Activated naive CD4-positive, alpha-beta T cell (primary cell): ENCODE measurements at places on chromosomes 1 and 21.

- DNase-seq: no peak
Measured at GRCh38 chr1:224058303-224058702, 55.6 kb upstream of the FBXO28 start.

DNA sequence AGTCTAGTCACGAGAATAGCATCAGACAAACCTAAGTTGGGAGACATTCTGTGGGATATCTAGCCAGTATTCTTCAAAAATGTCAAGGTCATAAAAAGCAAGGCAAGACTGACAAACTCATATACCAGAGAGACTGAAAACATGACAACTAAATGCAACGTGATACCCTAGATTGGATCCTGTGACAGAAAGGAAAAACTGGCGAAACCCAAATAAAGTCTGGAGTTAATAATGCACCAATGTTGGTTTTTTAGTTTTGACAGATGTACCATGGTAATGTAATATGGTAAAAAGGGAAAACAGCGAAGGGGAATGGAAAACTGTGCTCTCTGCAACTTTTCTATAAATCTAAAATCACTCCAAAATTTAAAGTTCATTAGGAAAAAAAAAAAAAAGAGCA lies 64.5 kb downstream of the EPS15 start:
- no peak for DNase-seq

DNA sequence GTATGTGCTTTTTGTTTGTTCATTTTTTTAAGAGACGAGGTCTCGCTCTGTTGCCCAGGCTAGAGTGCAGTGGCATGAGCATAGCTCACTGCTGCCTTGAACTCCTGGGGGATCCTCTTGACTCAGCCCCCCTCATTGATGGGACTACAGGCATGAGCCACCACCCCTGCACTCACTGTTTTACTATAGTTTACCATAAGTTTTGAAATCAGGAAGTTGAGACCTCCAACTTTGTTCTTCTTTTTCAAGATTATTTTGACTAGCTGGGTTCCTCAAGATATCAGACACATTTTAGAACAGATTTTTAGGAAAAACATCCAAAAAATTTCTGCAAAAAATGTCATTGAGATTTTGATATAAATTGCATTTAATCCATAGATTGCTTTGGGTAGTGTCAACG lies 120.4 kb upstream of the FGGY start:
- DNase-seq: no peak

GRCh38 chr1:43705982-43706597 lies 1.2 kb upstream of the ST3GAL3 start:
- no peak for DNase-seq

GRCh38 chr1:244339073-244339692 lies 112.5 kb downstream of the ADSS2 start:
- no peak for DNase-seq

DNA sequence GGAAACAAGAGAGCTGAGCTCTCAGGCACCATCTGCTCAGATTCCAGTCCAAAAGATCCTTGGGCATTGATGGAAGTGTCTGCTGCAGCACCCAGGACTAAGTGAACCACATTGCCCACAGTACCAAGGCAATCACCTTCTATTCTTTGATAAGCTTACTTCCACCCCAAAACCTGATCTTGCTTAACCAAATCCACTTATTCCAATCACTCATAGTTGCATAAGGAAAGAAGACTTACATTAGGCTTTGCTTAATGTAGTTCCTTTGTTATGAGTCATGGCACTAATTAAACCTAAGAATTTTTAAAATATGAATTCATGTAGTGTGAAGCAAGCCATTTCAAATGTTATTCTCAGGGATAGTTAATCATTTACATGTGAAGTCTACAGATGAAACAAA lies 84.5 kb downstream of the UCHL5 start:
- DNase-seq: no peak

DNA sequence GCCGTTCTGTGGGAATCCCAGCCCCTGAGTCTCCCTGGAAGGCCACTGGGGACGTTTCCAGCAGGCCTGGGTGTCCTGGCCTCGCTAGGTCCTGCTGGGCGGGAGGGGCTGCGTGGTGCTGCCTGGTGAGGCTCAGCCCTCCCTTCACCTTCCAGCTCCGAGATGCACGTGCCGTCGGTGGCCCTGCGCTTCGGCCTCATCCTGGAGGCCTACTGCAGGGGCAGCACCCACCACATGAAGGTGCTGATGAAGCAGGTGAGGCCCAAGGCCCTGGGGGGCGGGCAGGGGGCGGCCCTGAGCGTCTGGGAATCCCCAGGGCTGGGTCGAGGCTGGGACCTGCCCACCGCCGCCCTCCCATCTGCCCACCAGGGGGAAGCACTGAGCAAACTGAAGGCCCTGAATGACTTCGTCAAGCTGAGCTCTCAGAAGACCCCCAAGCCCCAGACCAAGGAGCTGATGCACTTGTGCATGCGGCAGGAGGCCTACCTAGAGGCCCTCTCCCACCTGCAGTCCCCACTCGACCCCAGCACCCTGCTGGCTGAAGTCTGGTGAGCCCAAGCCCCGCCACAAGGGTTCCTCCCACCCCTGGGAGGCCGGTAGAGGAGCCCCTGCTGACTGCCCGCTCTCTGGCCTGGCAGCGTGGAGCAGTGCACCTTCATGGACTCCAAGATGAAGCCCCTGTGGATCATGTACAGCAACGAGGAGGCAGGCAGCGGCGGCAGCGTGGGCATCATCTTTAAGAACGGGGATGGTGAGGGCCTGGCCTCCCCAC lies 70.3 kb downstream of the PIK3CD start:
- DNase-seq: peak; percentile 66

DNA sequence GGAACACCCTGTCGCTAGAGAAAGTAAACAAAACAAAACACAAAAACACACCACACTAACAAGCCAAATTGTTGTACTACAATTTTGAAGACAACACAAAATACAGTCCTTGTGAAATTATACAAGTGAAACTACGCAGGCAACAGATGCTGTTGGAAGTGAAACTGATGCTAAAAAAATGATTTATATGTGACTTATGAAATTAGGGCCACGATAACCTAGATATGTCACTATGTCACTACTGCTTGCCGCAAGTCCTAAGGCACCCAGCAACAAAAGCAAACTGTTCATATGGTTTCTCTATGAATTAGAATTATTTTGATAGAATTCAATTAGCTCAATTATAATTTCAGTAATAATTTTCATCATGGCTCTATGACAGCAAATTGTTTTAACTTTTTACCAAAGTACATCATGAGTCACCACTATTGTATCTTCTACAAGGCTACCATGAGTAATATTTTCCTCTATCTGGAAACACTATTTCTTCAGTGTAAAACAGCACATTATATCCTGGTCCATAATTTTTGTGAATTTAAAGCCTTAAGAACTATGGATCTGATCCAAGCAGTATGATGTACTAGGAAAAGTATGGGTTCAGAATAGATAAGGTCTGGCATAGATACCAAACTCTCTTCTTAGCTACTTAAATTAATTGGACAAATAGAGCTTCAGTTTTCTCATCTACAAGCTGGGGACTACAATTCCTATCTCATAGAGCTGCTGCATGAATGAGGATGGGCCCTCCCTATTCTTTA lies 216.3 kb downstream of the COL11A1 start:
- no peak for DNase-seq

GRCh38 chr1:33872683-33873082 lies 8.8 kb downstream of the HMGB4 start:
- DNase-seq: no peak

- DNase-seq: no peak
Measured at GRCh38 chr1:32332290-32333079, 3.5 kb downstream of the MARCKSL1 start.

GRCh38 chr1:7218210-7218832 lies 433.1 kb downstream of the CAMTA1 start:
- no peak for DNase-seq

DNA sequence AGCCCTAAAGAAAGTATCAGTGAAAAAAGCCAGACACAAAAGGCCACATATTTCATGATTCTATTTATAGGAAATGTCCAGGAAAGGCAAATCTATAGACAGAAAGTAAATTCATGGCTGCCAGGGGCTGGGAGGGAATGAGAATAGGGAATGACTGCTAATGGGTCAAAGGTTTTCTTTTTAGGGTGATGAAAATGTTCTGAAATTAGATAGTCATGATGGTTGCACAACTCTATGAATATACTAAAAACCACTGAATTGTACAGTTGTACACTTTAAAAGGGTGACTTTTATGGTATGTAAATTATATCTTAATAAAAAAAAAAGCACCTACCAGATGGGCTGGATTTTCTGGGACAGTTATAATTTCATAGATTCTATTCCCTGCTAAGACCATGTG lies 114.8 kb downstream of the CNIH3 start:
- no peak for DNase-seq

DNA sequence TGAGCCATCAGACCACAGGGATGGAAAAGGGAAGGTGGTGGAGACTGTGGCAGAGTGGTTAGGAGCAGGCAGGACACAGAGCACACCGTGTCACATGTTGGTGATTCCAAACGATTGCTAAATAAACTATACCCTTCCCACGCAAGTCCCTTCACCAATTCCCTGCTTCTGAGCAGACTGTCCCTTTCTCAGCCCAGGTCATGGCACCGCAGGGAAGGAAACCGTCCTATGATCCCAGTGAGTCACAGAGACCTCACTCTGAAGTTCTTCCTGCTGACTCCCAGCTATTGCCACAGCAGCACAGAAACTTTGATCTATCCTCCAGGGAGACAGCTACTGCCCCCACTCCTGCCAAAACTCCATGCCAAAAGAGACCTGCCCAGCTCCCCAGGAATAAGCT lies 19.2 kb downstream of the RIMS3 start:
- DNase-seq: no peak

DNA sequence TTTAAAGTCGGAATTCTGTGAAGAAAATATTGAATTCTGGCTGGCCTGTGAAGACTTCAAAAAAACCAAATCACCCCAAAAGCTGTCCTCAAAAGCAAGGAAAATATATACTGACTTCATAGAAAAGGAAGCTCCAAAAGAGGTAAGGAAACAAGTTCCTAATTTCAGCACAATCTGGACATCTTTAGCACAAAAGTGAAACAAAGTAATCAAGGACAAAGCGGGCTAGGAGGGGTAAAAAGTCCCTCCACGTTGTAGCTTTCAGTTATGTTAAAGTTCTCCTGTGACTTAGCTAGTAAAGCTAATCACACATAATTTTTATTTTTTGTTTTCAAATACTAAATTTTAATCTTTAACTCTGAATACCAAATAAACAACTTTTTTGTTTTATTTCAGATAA lies 2.2 kb downstream of the RGS2 start:
- no peak for DNase-seq

GRCh38 chr1:45047032-45047431 lies 35.0 kb downstream of the UROD start:
- no peak for DNase-seq

DNA sequence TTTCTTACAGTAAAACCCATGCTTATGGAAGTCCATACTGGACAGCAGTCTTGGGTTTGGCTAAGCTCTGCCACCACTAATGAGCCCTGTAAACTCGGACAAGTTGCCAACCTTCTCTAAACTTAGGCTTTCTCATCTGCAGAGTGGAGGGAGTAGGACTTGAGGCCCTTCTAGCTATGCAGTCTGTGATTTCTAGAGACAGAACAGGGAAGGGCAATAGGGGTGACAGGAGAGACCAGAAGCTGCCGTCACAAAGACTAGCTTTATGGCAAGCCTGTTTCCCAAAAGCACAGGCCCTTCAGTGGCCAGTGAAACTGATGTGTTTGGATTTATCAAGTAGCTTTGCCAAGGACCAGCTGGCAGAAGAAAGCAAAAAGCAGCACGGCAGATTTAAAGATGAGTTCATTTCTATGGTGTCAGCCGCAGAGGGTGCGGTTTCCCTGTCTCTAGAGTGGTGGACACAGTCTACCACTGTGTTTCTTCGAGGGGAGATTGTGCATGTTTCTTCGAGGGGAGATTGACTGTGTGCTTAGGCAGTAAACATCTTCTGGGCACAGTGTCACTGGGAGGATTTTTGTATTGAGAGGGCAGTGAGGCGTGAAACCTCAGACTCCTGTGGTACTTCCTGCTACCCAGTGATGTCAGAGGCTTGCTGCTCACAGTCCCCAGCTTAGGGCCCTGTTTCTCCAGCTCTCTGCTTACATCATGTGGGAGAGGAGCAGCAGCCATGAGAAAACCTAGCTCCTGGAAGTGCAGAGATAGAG lies 119.0 kb downstream of the ROR1 start:
- no peak for DNase-seq

DNA sequence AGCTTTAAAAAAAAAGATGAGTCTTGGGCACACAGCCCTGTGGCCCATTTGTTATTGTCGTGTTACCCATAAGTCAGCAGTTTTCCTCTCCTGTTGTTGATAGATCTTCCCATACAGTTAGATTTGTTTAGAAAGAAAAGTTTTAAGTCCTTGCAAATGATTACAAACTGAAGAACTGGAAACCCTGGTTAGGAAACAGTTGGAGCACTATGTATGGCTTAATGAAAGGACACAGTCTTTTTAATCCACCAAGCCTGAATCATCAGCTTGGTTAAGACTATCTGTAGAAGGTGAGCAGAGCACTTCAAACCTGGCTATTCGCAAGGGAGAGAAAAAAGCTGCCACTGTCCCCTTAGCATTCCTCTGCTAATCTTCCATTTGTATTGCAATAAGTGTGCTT lies 241.0 kb downstream of the DISC1 start:
- DNase-seq: no peak

GRCh38 chr1:26719205-26719604 lies 23.4 kb downstream of the ARID1A start:
- DNase-seq: no peak

- no peak for DNase-seq
Measured at GRCh38 chr1:84247425-84248220, 53.9 kb upstream of the SAMD13 start.

DNA sequence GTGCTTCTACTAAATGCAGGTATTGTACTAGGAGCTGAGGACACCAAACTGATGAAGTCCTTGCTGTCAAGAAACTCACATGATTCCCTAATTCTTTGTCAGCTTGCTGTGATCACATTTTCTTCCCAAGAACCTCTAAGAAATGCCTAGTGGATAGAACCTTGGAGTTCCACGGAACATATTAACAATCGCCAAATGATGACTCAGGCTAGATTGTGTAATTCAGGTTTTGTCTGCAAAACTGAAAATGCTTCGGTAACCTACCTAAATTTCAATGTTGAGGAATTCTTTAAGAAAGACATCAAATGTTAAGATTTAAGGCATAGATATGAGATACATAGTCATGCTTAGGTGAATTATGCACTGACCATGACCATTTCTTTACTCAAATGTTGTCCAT lies 1.7 kb upstream of the GADD45A start:
- DNase-seq: no peak

DNA sequence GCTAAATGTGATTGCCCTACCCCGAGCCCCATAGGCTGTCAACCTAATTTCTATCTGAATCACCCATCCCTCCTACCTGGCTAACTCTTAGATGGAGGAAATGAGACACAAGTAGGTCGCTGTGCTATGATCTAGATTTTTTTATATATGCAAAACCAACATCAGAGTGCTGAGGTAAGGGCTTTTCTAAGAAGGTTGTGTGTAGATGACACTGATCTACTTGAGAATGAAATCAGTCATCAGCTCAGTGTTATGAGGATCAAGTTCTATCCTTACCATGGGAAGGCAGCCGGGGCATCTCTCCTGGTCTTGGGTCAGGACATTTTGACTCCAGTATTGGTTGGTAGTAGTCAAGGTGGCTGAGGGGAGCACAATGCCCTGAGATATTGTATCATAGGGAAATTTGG lies 23.6 kb downstream of the SLAMF1 start:
- no peak for DNase-seq
